SK-N-MC (cell line): ENCODE measurements at places on chromosomes 2 and 18.

- no peak for DNase-seq
Measured at GRCh38 chr2:97849881-97850528, 136.6 kb downstream of the ZAP70 start.

DNA sequence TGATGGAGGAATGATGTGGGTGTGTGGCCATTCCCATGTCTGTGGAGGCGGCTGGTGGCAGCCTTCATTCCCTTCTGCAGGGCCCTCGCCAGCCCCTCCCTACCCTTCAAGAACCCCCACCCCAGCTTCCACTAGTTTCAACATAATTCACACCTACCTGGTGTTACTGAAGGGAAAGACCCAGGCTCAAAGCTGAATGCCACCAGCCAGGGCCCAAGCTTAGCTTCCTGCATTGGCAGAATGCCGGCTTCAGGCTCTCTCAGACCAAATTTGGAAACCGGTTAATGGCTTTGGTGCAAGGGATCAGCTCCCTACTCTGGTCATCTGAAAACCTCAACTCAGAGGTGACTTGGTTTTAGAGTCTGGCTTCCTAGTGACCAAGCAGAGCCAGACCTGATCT, 16.9 kb downstream of the GAREM2 start:
- DNase-seq = no peak

- DNase-seq = no peak
Measured at GRCh38 chr2:26952374-26952773, 18.1 kb upstream of the MAPRE3 start.

DNA sequence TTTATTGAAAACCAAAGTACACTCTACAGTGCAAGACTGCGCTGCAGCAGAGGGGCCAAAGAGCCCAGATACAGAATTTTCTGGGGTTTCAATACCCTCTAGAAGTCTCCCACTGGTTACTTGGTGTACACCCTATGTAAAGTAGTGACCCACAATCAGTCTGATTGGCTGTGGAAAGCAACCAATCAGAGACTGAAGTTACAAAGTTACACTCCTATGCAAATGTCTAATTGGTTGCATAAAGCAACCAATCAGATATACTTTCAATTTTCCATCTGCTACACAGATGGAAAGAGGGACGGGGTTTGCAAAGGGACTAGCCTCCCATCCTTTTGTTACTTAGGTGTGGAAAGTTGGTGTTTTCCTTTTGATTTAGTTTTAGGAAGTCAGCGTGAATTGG, 198.9 kb upstream of the SH3BP4 start:
- DNase-seq = no peak

GRCh38 chr2:25249785-25250184, 81.4 kb upstream of the POMC start:
- DNase-seq = no peak
